ENCODE measurements at places on chromosomes 1 and 21.

DNA sequence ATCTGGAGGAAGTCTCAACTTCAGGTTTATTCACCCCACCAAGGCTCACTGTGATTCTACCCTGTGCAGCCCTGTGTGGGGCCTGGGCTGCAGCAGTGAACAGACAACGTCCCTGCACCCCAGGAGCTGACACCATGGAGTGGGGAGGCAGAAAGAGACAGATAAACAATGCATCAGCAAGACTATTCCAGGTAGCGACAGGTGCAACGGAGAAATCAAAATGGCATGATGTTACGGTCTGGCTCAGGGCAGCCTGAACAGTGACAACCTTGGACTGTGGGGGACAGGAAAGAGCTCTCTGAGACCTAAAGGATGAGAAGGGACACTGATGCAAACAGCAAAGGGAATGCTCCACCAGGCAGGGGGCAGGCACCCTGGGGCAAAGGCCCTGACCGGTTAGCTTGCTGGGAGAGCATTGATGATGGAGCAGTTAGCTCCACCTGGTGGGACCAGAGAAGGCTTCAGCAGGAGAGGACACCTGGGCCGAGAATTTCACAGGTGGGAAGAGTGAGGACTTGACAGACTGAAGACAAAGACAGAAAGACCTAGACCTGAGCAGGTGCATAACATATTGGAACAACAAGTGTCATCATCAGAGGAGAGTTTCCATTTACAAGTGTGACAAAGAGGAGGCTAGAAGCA lies 589.9 kb downstream of the MATN1 start:
- no peak for ATAC-seq

GRCh38 chr1:15370781-15371520 lies 38.7 kb upstream of the EFHD2 start:
- ATAC-seq: no peak

- ATAC-seq: no peak
Observed at GRCh38 chr1:175845985-175846384, 102.6 kb upstream of the TNR start.

DNA sequence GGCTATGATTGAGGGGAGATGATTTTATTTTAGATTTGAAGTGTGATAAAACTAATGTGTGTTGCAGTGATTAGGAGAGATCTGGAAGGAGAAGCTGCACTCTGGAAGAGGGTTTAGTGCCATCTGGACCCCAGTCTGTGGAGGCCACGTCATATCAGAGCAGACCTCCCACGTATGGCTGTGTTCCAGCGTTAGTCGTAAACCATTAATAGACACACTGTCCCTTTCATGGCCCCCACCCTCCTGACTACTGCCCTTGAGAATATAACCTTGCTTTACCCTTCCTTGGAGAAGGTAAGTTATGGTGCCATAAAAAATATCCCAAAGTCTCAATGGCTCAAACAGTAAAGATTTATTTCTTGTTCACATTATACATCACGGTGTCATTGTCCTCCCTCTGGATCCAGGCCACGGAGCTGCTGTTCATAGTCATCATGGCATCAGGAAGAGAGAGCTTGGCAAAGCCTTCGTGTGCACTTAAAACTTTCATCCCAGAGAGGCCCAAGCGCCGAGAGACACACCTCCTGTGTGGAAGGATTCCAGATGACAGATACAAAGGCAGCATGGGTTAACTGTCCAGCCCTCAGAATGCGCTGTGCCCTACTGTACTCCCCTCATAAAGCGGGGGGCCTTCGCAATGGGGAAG lies 33.2 kb downstream of the RHOU start:
- no peak for ATAC-seq

- ATAC-seq: no peak
Observed at GRCh38 chr1:233470741-233471499, 143.0 kb upstream of the KCNK1 start.

DNA sequence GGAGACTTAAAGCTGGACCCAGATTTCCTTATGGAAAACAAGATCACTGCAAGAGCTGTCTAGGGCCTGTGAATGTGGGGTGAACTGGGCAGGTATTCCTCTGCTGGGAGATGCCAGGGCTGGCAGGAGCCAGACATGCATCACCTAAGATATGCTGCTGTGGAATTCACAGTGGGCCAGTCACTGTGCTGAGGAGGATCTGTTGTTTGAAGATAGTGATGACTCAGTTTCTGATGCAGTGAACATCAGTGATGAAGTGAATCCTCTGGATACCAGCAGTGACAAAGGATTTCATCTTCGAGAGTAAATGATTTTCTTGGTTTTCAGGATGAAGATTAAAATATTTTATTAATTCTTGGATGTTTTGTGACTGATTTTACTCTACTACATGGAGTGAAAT lies 29.9 kb upstream of the CAMSAP2 start:
- ATAC-seq: no peak

GRCh38 chr1:91440847-91441246 lies 36.2 kb upstream of the HFM1 start:
- ATAC-seq: no peak

DNA sequence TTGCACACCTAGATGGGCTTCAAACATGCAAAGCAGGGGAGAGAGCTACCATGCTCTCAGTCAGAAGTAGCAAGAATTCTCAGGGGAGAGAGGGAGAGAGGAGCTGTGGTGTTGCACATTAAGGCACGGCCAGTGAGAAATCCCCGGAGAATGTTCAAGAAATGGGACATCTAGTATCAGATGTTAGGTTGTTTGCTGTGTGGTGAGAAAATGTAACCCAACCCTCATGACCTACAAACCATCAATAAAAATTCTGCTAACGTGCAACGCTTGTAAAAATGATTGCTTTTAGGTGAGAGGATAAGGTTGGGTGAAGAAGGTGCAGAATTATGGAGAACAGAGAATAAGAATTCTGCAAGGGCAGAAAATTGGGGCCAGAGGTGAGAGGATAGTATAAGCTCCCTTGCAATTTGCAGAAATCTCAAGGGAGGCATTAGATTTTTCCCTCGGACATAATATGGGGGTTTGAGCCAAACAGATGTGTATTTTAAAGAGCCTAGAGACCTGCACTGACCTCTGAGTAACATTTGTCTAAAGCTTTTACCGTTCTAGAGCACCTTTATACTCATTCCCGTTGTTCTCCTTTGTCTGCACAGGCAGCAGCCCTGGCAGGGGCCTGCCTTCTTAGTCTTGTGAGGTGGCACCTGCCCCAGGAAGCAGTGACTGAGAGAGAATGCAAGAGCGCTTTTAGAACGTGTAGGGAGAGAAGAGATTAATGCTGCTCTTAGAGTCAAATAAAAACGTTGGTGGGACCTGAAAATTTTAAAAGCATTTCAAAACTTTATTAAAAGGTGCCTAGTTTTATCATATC lies 25.4 kb upstream of the KIAA0040 start:
- ATAC-seq: no peak

DNA sequence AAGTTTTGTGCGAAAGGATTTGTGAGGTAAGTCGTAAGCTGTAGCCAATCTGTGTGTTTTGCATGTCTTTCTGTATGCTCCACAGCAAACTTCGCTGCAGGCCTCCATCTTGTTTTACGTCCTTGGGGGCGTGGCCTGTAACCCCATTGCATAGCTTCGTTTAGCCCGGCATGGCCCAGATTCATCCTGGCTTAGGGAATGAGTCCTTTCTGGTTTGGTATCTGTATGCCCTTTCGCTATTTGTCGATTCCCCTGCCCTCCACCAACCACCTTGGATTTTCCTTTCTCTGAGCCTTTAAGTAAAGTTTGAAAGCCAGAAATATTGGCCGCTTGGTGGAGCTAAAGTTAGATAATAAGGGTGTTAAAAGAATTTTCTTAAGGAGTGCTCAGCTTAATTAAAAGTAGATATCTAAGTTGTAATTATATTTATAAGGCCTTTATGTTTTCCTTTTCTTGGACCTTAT lies 1.1 kb downstream of the THEM4 start:
- ATAC-seq: no peak

- ATAC-seq: peak; percentile 62
Observed at GRCh38 chr1:201904579-201904978, 15.9 kb downstream of the SHISA4 start.

DNA sequence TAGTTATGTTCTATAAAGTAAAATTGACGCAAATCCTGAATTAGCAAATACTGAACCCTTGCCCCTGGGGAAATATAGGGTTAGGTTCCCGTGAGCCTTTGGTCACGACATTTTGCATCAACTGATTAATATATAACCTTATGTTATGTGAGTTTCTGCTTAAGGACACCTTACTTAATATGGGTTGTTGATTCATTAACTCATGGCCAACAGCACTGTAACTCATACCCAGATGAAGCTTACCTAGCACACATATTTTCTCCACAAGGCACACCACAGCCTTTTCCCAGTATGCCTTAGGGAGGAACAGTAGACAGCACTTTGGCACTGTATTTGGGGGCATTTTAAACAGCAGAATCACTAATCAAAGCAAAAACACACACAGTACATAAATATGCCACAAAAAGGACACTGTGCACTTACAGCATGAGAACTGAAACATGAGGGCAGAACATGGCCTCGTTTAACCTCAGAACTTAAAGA lies 15.1 kb downstream of the INAVA start:
- ATAC-seq: no peak

- ATAC-seq: peak; percentile 66
Observed at GRCh38 chr1:201344206-201345080, 33.0 kb downstream of the TNNT2 start.

DNA sequence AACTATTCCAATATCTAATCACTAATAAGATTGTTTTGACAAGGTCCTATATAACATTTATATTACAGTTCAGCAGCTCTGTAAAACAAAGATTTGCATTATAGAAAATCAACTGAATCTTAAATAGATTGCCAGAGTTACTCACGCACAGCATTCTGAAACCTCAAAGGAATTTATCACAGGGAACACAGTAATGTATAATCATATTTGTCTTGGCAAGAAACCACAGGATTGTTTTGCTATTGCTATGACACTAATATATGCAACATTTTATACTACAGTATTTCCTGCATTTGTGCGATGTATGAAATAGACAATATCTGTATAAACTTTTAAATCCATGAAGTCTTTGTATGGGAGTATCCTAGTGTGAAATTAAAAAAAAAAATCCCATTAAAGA lies 101.4 kb downstream of the PLPPR5 start:
- ATAC-seq: no peak

DNA sequence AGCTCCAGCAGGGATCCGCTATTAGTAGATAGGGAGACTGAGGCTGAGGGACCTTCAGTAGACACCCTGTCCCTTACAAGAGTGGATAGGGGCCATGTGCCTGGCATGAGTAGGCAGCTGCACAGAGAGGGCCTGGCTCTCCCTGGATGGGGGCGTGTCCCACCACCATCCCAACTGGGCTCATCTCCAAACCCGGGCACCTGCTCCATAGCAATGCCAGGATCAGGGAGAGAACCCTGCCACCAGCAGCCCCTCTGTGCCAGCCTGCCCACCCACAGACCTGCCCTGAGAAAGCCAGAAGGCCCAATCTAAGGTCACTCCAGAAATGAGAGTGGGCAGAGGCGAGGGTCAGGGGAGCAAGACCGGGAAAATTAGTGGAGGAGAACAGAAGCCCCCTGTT lies 121.3 kb downstream of the GRIK3 start:
- ATAC-seq: no peak

DNA sequence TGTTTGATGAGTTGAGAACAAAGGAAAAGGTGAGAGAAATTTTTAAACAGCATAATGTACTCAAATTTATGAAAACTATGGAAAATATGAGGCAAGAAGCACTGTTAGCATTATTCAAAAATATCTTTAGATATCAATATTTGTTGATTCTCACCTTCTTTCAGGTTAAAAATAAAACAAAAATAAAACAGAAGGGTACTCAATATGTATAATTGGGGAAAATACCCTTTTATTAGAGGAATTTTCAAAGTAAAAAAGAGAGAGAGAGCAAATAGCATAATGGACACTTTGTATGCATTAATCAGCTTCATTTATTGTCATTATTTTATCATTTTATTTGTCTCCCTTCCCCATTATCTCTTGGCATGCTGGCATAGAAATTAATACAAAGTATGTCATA lies 27.5 kb downstream of the MAP3K21 start:
- no peak for ATAC-seq

- no peak for ATAC-seq
Observed at GRCh38 chr1:194045416-194045815, 859.0 kb upstream of the B3GALT2 start.

GRCh38 chr1:107954126-107954525 lies 10.9 kb downstream of the VAV3 start:
- ATAC-seq: no peak

- ATAC-seq: no peak
Observed at GRCh38 chr1:113027007-113027406, 46.0 kb upstream of the LRIG2 start.

DNA sequence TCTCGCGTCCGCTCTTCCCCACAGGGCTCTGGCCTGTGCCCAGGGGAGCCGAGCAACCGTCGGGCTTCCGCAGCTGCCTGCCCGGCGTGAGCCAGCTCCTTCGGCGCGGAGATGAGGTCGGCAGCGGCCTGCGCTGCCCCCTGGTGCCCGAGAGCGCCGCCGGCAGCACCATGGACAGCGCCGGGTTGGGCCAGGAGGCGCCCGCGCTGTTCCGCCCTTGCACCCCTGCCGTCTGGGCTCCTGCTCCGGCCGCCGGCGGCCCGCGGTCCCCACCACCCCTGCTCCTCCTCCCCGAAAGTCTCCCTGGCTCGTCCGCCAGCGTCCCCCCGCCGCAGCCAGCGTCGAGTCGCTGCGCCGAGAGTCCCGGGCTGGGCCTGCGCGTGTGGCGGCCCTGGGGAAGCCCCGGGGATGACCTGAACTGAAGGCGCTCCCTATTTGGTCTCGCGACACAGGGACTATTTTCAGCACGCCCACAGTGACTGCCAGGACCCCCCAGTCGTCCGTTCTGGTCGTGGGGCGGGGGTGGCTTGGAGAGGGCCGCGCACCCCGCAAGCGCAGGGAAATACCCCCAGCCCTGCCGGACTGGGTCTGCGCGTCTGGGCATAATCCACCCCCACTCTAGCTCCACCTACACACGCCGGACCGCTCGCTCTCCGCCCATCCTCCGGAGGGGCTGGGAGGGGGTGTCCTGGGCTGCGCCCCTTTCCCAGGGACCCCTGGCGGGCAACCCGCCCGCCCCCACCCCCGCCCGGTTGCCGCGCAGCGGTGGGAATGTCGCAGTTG lies 1.3 kb downstream of the HES3 start:
- peak; percentile 61 for ATAC-seq

DNA sequence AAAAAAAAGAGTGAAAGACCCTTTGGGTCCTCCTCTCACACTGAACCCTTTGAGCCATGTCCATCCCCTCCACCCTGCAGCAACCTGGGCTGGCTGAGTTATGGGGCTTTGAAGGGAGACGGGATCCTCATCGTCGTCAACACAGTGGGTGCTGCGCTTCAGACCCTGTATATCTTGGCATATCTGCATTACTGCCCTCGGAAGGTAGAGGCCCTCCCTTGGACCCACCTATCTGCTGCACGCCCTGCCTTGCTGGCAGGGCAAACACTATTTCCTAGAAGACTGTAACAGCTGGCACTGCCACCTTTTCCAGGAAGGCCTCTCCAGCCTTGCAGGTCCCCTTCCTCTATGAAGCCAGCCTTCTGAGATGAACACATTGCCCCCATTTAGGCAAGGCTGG lies 1.1 kb downstream of the SLC50A1 start:
- ATAC-seq: no peak
